ENCODE measurements at places on chromosomes 5 and 9. TPM values are rescaled to one million over a fixed set of nuclear protein-coding genes. Genes with fewer than 3 reads are reported as not detected.

The BTNL3 gene
- under 0.01 TPM for total RNA-seq

The SLIT3 gene
- total RNA-seq, result under 0.01 TPM

The CMYA5 gene
- total RNA-seq, result 0.27 TPM

The PCSK5 gene
- total RNA-seq, result 3.0 TPM

The OR1J2 gene
- total RNA-seq, result 0.27 TPM

The EQTN gene
- not detected for total RNA-seq

The NR5A1 gene
- total RNA-seq, result 0.54 TPM

The ZNF354C gene
- total RNA-seq, result 3.2 TPM

The GRXCR2 gene
- not detected for total RNA-seq

The EDIL3 gene
- under 0.01 TPM for total RNA-seq

The BASP1 gene
- 7.8 TPM for total RNA-seq

The GABRG2 gene
- total RNA-seq, result under 0.01 TPM

The PCDHGB5 gene
- 2.4 TPM for total RNA-seq

The REEP2 gene
- total RNA-seq, result 2.7 TPM

The GTF2H2 gene
- total RNA-seq, result 5.4 TPM

The CFAP90 gene
- 0.27 TPM for total RNA-seq

The CDO1 gene
- 0.27 TPM for total RNA-seq

The FOXI1 gene
- total RNA-seq, result not detected

The SLC28A3 gene
- under 0.01 TPM for total RNA-seq

The ARID3C gene
- total RNA-seq, result not detected
